ENCODE measurements at places on chromosomes 1 and 21.

- no peak for DNase-seq
Measured at GRCh38 chr1:197137322-197137721, 9.1 kb downstream of the ASPM start.

- peak; percentile 14 for DNase-seq
Measured at GRCh38 chr1:54926970-54927369, 40.0 kb upstream of the DHCR24 start.

DNA sequence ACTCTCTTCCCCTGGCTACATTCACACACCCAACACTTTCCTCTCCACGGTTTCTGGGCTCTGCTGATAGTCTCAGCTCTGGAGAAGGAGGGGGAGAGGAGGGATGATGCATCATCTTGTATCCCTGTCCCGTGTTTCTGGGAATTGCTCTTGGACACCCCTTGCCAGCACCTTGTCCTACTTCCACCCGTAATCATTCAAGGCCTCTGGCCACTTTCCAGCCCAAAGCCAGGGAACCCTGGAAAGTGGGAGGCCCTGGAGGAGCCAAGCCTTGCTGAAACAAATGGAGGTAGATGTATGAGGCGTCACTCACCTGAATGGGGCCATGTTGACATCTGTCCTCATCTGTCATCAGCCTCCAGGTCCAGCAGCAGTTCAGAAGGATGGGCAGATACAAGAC is 4.4 kb downstream of the PLEKHO1 start:
- DNase-seq = no peak

DNA sequence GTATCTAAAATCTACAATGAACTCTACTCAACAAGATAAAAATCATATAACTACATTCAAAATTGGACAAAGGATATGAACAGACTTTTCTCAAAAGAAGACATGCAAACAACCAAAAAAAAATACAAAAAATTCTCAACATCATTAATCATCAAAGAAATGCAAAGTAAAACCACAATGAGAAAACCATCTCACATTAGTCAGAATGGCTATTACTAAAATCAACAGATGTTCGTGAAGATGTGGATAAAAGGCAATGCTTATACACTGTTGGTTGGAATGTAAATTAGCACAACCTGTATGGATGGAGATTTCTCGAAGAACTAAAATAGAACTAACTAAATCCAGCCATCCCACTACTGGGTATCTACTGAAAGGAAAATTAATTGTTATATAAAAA is 1080.8 kb downstream of the AMY1C start:
- no peak for DNase-seq

GRCh38 chr1:215192306-215192705 is 109.8 kb downstream of the KCNK2 start:
- no peak for DNase-seq

- DNase-seq = no peak
Measured at GRCh38 chr1:172938681-172939080, 112.1 kb downstream of the TNFSF18 start.

DNA sequence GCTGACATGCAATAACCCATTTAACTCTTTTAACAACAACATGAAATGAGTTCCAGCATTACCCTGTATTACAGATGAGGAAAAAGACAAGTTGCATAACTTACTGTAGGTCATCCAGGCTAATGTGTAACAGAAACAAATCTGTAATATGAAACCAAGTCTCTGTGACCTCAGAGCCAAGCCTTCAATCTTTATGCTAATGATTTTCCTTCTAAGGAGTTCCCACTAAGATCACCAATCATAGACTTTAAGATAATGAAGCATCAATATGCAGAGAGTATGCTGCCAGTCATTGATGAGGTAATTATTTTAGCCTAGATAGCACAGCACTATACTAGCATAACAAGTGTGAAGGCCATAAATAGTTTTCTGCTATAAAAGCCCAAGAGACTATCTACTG is 35.6 kb upstream of the RNPC3 start:
- DNase-seq = no peak

DNA sequence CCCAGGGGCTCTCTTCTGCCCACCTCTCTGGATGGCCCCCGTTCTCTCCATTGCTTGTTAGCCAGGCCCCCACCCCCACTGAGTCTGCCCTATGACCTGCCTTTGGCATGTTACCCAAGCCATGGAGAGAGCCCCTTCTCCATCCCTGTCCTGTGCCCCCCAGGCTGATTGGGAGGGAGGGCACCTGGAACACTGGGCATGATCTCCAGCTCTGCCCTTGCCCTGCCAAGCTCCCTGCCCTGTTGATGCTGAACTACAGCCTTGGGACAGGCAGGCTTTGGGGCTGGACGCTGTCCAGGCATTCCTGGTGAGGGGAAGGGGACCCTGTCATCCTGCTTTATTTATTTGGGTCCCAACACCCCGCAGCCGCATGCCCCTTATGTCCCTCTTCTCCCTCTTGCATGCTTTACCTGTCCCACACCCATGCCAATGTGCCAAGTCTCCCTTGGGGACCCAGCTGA is 10.7 kb downstream of the TRIM46 start:
- DNase-seq = no peak

DNA sequence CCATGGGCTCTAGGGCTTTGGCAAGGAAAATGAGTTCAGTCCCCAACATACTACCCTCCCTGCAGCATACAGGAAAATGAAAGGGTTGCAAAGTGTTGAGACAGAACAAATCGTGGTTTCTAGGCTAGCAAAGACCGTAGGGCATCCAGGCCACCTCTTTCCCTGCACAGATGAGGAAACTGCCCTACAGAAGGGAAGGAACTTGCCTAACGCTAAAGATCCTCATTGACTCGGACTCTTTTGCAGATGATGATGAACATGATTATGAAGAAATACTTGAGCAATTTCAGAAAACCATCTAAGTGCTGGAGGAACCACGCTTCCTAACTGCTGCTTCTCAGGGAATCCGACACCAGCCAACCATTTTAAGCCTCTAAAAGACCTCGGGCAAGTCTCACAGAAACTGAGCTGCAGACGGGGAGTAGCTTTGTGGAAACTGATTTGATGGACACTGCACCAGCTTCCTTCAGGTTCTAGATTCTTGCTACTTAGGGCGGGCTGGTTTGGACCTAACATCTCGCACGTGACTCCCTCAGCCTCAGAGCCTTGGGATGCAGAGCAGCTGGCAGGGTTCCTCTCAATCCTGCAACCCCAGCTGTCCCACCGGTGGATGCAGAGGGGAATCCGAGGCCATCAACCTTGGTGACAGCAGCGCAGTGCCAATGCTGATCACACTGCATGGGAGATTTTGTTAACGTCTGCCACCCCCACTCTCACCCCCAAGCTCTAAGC is 13.4 kb downstream of the THEMIS2 start:
- DNase-seq = no peak

DNA sequence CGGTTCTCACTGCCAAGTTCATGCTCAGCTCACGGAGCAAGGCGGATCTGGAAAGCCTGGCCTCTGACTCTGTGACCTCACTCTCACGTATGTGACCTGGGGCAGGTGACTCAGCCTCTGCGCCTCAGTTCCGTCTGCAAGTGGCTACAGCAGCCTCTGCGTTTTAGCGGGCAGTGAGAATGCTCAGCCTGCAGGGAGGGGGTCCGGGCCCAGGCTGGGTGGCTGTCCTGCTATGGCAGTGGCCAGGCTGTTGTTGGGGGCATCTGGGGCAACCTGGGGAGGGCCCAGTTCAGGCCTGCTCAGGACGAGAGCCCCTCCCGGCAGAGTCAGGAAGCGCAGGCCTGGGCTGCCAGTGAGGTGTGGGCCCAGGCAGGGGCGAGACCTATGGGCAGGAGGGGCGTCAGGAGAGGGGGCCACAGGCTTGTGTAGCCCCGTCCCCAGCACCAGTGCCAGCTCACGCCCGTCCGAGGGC is 27.9 kb downstream of the ARHGEF16 start:
- no peak for DNase-seq

- no peak for DNase-seq
Measured at GRCh38 chr1:12150456-12151200, 16.2 kb upstream of the TNFRSF1B start.

DNA sequence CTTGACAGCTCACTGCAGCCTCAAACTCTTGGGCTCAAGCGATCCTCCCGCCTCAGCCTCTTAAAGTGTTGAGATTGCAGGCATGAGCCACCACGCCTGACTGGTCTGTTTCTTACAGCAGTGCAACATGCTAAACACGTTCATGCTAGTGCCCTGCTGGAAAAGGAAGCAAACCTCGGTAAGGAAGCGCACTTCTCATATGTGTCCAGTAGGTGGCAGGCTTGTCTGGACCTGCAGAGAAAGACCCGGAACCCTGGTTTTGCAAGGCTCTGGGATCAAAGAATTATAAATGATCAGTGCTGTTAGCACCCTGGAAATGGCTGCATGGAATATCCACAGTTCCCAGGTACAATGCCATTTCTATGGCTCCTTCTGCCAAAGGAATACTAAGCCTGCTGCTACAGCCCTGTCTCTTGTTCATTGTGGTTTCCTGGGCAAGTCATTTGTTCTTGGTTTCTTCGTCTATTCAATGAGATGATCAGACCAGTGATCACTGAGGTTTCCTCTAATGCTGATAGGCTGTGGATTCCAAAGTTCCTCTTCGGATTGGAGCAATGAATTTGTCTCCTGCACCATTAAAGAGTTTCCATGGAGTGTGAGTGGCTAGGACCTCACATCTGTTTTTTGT is 15.9 kb downstream of the RNU5D-1 start:
- peak; percentile 71 for DNase-seq

DNA sequence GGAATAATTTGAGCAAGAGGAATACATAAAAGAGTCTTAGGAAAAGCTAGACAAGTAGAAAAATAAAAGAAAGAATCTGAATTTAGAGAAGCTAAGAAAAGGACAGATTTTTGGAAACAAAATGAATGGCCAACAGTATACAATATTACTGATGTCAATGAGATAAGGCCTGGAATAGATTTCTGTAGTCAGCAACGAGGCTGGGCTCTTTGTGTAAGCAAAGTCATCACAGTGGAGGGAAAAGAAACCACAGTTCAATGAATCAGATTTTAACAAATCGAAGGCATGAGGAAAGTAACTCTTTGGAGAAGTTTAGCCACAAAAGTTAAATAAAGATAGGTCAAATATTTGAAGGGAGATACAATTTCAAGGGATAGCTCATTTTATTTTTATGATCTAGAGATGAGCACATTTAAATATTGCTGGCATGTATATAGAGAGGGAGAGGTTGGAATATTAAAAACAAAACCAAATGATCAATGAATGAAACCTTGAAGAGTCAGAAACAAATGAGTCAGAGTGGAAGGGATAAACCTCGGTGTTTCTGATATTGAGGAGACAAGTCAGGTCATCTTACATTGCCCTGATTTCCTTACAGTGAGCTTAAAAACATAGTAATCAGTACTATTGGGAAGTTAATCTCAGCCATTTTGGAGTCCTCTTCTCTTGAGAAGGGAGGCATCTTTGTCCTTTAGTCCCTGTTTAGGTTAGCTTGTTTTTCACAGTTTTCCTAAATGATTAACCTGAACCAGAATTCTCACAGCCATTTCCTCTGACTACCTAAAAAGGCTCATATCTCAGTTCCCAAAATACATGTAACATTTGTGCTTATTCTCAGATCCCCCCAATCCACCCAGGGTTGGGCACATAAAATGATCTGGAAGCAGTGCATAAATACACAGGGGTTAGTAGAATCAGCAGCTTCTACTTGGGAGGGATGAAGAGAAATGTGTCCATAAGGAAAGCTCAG is 620.0 kb upstream of the B3GALT2 start:
- DNase-seq = no peak

DNA sequence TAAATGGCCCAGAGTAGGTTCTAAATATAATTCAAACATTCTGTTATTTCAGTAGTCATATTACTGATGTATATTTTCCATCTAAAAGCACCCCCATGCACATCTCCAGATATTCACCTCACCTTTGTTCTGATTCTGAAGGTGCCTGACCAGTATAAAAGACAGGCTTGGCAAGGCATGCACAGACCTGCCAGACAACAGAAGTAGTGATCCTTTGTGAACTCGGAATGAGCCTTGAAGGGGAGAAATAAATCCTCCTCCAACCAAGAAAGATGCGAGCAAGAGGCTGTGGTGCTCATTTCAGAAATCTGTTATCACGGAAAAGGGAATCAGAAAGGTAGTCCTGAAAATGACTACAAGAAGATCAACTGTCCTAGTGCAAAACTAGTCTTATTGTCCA is 287.3 kb downstream of the VAV3 start:
- DNase-seq = no peak

DNA sequence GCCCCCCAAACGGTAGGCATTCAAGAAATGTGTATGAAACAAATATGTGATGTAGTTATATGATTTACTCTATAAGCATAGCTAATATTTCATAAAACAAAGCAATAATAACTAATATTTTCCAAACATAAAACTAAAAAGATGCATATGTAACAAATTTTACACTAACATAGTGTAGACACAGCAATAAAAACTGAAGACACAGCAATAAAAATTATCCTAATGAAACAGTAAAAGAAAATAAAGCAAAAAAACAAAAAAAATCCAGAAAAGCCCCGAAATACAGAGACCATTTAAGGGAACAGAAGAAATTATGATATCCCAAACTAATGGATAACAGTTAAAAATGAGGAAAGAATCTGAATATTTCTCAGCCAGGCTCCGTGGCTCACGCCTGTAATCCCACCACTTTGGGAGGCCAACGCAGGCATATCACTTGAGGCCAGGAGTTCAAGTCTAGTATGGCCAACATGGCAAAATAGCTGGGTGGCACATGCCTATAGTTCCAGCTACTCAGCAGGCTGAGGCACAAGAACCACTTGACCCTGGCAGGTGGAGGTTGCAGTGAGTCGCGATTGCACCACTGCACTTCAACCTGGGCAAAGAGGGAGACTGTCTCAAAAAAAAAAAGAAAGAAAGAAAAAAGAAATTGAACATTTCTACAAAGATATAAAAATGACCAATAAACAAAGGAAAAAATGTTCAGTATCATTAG is 38.2 kb upstream of the PSMG1 start:
- DNase-seq = no peak

DNA sequence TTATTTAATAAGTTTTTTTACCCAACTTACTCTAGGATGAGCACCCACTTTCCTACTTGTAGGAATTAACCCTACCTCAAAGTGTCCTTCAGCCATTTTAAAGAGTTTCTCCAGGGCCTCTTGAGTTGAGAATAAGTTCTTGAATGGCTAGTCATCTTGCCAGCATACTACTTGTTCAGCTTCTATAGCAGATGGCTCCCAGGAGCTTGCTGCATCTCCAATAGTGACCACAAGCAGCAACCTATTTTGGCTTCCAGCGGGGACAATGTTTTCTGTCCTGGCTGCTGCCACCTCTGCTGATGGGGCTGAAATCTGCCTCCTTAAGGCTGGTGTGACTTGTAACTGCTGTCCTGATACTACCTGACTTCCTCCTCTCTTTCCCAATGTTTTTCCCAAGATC is 20.8 kb upstream of the PIK3R3 start:
- DNase-seq = no peak

DNA sequence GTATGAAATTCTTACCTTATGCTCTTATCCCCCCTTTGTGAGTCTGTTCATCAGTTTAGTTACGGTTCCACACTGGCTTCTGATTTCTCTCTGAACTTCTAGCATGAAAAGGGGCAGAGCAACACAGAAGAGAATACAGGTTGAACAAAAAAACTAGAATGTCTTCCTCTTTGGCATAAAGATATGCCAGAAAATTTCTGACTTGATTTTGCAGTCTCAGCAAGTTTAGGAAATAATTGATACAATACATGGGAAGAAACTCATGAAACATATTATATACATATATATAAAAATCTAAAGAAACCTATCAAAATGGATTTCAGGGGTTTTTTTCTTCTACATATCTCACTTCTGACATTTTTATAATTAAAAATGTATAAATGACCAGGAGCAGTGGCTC is 27.0 kb downstream of the SH3GLB1 start:
- DNase-seq = no peak
